ENCODE measurements at places on chromosomes 2 and 18.

DNA sequence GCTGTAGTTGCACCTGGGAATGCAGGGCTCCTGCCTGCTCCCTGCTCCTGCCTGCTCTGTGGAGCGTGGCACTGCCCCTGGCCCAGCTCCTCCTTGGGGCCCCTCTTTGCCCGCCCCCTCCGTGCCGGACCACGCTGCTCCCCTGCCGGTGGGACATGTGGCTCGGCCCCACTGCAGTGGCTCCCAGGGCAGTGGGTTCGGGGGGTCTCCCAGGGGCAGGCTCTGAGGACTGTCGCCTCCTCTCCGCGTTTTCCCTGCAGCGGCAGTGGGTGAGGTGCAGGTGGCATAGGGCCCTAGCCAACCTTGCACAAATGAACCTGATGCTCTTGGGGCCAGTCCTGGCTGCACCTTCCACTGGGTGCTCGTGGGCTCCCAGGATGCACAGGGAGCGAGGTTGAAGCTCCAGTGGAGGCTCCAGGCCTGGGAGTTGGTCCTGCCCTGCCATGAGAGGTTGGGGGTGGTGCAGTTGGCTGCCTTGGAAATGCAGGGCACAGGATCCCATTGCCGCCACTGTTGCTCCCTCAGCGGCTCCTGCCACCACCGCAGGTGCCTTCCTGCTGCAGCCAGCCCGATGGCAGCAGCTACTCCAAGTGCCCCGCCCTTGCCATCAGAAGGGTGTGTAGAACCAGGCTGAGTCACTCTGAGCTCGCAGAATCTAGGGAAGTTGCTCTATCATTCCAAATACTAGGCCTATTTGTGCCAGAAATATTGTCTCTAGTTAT lies 313.1 kb upstream of the SYT4 start:
- DNase-seq = no peak

DNA sequence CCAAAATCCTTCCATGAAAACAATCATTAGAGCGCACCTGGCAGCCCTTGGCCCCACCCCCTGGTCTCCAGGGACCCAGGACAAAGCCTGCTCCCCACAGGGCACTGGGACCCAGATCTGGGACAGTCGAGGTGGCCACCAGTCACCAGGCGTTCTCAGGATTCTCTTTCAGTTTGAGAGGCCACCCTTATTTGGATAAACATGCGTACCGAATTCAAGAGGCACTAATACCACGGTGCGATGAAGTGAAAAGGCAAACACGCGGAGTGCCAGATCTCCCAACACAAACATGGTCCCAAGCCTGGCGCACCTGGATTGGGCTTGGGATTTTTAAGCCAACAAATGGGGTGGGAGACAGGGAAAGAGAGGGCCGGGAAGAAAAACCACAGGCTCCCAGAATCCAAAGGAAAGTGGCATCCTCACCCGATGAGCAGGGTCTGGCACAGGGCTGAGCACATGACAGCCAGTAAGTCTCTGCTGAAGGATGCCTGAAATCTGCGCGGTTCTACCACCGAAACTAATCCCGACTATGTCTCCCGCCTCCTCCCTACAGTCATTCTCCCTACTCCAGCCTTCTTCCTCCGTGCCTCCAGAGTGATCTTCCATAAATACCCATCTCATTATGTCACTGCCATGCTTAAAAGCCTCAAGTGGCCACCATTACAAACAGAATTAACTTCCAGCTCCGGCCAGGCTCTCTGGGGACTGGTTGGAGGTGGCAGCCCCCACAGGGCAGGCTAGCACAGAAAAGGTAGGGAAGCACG lies 60.9 kb upstream of the KLHL29 start:
- DNase-seq = no peak

DNA sequence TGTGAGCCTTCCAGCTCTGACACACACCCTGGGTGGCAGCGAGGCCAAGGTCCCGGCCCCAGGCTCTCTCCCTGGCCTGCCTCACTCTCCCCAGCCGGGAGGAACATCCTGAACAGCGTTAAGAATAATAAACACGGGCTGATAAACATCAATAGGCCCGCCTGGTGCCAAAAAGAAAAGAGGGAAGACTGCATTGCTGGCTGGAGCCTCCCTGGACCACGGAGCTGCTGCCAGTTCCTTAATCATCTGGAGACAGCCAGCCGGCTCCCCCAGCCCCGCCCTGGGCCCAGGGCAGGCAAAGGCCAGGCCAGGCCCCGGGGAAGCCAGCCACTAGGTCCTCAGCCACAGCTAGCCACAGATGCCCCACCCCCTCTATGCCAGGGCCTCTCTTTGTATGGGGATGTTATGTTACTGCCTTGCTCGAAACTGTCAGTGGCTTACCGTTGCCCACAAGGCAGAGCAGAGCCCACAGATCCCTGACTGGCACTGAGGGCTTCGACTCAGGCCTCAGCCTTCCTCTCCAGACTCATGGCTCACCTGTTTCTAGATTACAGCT lies 293.7 kb downstream of the DYSF start:
- no peak for DNase-seq

DNA sequence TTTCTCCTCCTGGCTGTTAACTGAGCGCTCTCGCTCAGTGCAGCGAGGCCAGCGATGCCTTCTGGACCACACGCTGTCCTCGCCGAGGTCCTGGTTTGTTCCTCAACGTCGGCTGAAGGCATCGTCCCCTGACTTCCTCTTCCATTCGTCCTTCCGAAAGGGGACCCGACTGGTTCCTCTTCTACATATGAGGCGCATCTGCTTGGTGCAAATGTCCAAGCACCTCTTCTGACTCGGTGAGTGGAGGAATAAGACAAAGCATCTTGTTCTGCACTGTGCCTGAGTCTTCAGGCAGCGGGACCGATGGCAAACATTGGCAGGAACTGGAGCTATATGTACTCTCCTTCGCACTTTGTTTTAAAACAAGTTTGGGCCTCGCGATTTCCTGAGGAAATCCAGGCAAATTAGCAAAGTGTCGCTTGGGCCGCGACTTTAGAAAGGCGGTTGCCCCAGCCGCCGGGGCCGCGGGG lies 621 bp upstream of the KCNS3 start:
- peak; percentile 68 for DNase-seq

DNA sequence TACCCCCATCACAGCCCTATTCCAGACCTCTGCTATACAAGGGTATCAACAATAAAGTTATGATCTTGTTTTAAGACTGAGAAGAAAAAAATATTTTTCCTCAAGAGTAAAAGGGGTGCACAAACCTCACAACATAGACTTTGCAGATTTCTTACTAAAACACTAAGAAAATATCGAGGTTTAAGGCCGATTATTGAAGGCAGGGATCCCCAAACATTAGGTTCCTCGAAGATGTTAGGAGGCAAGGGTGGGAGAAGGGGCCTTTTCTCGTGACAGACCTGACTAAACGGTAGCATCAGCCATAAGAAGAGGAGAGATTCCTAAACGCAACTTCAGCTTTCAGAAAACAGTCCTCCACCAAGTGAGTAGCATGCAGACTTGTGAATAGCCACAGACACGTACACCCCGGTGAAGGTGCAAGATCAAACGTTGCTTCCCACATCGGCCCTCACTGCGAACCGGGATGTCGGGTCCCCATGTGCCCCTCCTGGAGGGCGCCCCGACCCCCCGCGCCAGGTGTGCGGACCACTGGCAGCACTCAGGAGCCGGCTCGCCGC lies 678 bp downstream of the PIAS2 start:
- peak; percentile 83 for DNase-seq

DNA sequence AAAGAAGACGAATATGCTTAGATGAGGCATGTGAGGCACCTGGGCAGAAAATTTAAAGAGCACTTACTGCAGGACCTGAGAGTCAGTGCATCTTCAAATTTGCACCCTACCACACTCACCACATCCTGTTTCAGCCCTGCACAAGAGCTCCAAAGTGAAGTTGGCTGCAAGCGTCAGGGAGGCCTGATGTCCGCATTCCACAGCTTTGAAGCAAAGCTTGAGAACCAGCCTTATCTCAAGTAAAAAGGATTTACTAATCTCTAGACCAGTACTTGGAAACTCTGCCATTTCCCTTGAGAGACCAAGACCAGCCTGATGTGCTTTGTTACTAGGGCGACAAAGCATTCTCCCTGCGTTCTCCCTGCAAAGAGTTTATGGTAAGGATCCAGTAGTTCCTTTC lies 3.4 kb upstream of the ASNSD1 start:
- no peak for DNase-seq

DNA sequence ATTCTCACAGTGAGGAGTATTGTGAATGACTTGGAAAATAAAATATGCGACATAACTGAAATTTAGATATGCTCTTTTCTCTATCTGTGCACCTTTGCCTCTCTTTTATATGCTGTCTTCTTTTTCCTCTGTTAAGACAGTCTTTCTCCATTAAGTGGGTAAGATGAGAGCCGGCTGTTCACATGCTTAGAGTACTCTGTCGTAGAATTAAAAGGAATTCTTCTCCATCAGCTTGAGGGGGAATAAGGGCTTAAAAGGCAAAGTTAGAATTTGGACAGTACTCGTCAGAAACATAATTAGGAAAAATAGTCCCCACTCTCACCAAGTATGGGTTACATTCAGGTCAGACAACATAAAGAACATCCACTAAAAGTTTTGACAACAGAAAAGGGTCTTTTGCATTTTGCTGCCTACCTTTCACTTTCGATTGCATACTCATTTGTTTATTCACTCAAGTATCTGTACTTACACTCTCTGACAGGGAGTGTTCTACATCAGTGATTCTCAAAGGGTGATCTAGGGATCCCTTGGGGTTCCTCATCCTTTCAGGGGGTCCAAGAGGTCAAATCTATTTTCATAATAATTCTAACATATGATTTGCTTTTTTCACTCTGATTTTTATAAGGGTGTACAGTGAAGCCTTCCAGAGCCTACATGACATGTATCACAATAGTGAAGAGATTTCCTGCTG lies 48.0 kb downstream of the ARHGAP15 start:
- peak; percentile 61 for DNase-seq

- no peak for DNase-seq
Measured at GRCh38 chr2:68747413-68747812, 12.8 kb downstream of the ARHGAP25 start.

GRCh38 chr18:10201659-10202058 lies 252.8 kb upstream of the APCDD1 start:
- DNase-seq = peak; percentile 26

DNA sequence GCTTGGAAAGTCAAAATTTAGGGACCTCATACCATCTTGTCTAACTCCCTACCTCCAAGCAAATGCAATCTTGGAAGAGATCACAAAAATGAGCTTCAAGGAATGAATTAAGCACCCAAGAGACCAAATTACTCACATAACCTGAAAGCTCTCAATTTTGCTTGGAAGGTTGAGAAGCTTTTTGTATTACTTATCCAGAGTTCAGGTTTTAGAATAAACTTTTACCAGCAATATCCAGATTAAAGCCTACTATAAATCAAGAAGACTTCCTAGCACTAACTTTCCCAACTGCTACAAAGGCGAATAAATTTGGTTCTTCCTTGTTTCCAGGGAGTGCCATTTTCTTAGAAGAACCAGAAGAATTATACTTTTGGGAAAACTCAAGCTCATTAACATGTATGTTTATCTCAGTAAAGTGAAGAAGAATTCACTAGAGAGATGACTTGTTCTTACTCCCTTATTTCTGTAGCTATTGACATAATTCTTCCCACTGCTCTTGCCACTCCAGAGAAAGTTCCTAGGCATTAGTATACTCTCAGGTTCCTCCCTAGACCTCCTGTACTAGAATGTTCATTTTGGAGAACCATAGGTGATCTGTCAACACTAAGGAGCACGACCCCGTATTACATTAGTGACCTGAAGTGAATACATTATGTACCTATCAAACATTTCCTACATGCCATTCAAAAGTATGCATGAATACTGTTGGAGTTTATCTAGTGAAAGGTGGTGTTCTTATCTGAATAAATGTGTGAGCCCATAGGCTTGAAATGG lies 18.0 kb upstream of the STPG4 start:
- DNase-seq = no peak

GRCh38 chr2:25692737-25693445 lies 19.5 kb upstream of the DTNB start:
- no peak for DNase-seq

GRCh38 chr18:36176177-36176584 lies 11.1 kb upstream of the MOCOS start:
- no peak for DNase-seq

DNA sequence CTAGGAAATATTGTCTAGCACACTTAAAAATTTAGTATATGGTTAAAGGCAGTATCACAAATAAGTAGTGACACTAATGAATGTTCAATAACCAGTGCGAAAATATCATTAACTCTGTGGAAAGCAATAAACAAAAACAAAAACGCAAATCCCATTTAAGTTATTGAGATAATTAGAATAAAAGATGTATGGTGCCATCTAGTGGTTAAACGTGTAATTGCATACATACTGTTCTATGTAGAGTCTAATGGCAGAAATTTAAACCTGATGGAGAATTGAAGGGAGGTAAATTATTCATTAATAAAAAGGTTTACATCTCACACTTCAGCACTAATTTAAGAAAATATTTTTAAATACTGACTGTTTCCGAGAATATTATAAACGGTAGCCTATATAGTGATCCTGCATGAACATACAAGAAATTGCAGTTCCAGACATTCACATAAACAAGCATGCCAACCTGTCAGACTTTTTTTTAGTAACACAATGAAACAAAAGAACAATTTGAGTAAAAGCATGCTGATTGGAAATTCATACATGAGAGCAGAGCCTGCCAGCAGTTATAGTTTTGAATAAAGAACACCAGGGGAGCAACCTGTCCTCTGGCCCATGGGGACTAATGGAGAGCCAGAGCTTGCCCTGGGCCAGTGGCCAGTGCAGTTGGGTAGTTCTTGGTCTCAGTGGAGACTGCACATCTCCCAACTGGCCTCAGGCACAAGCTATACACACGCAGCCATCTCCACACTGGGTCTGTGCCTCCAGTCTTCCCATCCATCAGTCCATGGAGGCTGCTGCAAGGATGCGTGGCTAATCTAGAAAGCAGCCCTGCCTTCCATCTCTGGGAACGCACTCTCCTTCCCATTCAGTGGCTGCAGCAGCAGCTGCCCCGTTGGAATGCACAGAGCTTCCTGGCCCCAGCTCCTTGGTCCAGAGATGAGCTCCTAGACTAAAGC lies 28.0 kb downstream of the GCG start:
- DNase-seq = peak; percentile 89

- peak; percentile 20 for DNase-seq
Measured at GRCh38 chr2:66815886-66816285, 381.0 kb downstream of the MEIS1 start.

DNA sequence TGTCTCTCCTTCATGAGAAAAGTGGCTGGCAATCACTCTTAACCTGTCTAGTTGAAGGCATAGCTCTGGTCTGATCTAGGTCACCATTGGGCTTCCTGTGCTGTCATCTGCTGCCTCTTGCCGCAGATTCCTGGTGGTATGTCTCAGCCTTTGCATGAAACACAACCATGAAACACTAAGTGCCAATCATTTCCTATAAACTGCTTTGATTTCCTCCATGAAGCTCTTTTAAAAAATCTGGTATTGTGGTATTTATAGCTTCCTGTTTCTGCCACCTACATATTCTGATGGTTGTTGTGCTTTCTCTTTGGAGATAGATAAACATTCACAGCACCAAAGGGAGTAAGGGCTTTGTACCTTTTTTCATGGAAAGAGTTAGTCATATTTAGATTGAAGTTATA lies 120.0 kb upstream of the EPC2 start:
- DNase-seq = no peak

DNA sequence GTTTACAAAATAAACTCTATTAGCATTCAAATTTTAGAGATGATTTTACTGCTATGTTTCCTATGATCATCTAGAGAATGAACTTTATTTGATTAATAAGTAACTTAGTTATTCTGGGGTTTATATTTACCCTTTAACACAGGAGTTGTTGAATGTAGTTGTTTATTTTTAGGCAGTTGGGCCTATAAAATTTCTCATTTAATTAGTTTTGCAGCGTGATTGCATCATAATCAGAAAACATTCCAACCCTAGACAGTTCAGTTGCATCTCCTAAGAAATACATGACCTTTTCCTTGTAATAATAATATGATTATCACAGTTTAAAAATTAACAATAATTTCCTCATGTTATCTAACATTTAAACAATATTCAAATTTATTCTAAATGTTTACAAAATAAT lies 224.7 kb upstream of the CDH7 start:
- DNase-seq = no peak
